ENCODE measurements at places on chromosomes 6 and 20.

DNA sequence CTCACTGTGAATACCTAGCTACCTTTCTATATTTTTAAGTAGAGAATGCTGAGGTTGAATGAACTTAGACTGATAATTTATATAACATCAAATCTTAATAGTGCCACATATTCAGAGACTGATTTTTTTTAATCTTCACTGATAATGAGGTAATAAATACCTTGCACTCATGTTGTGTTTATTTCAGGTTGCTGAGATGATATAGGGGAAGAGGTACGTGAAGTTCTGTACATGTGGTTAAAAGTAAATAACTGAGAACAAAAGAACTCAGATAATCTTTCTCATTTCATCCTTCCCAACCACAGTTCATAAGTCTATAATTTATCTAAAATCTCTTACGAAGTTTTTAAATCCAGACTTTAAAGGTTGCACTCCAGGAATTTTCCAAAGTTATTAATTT is 6.4 kb downstream of the NHSL1 start:
- no peak for DNase-seq

GRCh38 chr6:164252948-164253347 is 838.4 kb downstream of the QKI start:
- DNase-seq = no peak

DNA sequence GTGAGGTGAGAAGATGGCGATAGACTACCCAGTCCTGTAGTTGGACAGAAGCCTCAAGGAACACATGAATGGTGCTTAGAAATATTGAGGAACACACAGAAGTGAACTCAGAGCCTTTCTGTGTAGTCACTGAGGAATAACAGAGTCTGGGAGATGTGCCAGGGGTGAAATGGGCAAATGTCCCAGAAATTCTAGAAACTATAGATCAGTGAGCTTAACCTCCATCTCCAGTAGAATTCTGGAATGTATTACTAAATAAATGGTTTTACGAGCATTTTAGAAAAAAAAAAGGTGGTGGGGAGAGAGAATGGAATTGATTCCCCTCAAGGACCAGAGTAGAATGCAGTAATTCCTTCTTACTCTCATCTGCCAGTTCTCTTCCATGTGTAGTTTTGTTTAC is 380.0 kb downstream of the LMBRD1 start:
- peak; percentile 22 for DNase-seq

DNA sequence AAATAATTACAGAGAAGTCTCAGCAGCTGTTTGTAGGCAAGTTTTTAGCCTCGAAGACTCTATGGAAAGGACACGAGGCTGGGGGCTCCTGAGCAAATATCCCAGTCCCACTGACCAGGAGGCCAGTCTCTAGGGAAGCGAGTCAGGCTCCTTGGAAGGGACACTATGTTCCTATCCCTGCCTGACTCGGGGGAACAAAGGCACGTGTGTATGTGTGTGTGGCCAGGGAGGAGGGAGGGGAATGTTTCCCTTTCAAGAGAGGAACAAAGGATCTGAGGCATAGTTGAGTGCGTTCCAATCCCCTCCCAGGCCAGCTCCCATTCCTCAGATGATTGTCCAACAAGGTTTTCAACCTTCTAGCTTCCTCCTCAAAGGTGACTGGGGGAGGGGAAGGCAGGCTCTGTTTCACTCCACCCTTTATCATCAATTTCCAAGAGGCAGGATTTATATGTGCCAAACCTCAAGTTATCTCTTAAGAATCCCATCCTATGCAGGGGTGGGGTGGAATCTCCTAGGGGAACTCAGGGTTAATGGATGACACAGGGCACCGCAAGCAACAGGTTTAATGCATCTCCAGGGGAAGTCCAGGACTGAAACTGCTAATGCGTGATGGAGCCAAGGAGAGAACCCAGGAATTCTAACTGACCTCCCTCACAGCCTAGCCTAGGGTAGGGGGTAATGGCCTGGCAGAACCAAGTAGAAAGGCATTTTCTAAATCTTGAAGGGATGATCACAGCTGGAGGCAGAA is 9.9 kb downstream of the BCL2L1 start:
- DNase-seq = peak; percentile 46

DNA sequence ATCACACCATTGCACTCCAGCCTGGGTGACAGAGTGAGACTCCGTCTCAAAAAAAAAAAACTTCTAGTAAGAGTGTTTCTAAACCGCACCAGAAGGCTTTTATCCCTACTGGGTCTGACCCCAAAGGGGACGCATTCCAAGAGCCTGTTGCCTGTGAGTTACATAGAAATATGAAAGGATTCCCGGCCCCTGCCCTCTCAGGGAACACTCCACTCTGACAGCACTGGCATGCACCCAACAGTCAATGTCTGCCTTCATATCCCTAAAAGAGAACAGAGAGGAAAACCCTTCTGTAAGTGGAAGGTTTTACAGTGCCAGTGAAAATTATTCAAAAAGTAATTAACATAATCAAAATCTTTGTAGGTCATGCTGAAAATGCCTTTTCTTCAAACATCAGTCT is 117.1 kb upstream of the PTPRT start:
- no peak for DNase-seq

DNA sequence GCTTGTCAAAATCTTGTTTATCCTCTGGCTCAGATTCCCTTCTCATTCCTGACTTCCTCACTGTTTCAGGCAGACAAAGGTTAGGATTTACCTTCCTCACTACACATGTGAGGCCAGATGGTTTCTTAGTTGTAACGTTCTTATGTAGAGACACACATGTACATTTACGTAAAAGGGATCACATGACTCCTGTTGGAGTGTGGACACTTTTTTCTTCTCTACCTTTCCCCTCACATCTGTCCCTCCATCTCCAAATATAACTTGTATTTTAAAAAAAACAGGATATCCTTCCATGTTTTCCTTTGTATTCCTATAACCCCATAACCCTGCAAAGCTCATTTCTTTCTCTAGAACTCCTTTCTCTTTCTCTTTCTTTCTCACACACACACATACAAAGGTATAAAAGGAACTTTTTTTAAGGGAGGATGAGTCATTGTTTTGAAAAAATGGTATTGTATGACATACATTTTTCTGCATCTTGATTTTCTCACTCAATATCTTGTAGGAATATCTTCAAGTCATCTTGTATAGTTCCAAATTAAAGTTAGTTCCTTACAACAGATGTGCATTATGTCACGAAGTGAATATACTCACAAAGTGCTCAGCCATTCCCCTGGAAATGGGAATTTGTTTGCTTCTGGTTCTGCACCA is 78.2 kb upstream of the SULF2 start:
- no peak for DNase-seq

GRCh38 chr20:34941226-34941625 is 14.4 kb downstream of the GSS start:
- DNase-seq = no peak

GRCh38 chr6:79546186-79546585 is 9.0 kb upstream of the LCA5 start:
- DNase-seq = no peak

GRCh38 chr6:159098636-159099106 is 53.9 kb upstream of the TAGAP start:
- DNase-seq = no peak

GRCh38 chr6:157668713-157669112 is 154.3 kb upstream of the SNX9 start:
- no peak for DNase-seq

DNA sequence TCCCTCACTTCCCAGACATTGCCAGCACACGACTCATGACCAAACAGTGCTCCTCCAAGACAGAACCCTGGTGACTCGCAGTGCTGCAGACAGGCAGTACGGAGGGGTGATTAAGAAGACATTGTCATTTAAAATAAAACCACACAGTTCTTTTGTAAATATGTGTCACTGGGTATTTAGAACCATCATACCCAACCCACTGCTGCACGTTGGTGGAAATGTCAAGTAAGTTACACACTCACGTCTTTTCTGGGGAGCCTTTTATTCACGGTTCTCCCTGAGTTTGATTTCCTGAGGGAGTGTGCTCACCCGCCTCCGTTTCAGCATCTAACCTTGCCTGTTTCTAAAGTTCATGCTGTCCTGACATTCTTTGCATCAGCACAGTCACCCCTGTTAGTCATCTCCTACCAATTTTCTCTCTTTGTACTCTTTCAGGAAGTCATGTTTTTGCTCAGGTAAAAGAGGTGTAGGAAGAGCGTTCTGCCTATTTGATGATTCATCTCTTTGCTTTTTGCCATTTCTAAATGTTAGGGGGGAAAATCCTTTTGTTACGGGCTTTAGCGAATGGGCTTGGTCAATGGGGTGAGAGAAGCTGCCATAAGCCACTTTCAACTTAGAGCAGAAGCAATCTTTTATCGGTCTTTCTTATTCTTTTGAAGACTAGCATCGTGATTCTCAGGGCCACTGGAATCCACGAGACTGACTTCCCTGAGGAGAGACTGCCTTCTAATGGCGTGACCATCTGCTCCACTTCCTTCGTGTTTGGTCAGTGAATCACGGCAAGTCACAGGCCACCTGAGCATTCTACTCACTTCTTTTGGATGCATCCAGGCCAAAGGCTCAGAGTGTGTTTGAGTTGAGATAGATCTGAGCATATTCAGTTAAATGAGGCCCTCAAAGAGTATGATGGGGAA is 512.8 kb upstream of the JARID2 start:
- no peak for DNase-seq

DNA sequence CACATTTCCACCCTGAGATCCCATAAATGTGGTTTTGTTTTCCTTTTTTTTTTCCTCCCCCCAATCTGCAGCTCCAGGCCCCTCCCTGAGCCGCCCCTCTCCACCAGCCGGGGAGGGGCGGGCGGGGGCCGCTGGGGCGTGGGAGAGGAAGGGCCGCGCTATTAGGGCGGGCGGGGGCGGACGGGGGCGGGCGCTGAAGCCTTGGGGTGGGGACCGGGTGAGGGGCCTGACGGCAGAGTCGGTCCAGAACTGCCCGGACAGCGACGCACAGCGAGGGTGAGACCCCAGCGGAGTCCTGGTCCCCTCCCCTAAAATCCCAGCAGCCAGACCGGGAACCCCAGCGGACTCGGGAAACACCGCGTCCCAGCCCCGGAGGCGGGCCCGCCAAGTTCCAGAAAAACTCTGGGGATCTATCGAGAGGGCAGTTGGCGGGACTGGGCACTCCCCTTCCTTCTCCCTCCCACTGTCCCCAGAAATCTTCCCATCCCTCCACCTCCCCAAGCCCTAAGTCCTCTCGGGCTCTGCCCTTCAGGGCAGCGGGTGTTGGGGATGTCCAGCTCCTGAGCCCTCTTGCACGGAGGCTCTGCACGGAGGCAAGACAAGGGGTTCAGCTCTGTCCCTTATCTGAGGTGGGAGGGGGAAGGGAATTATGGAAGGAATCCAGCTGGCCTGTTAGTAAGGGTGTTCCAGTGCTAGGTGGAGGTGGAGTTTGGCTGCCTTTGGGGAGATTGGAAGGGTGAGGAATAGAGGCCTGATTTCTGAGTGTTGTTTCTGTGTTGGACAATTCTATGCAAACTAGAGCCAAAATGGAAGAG is at the start of gene PRICKLE4:
Gene PRICKLE4 (plus strand): TSS at position 232 of the 815 bp plus-strand sequence. CDS start 2,692 bp downstream, outside the sequence.
- DNase-seq = peak; percentile 50

DNA sequence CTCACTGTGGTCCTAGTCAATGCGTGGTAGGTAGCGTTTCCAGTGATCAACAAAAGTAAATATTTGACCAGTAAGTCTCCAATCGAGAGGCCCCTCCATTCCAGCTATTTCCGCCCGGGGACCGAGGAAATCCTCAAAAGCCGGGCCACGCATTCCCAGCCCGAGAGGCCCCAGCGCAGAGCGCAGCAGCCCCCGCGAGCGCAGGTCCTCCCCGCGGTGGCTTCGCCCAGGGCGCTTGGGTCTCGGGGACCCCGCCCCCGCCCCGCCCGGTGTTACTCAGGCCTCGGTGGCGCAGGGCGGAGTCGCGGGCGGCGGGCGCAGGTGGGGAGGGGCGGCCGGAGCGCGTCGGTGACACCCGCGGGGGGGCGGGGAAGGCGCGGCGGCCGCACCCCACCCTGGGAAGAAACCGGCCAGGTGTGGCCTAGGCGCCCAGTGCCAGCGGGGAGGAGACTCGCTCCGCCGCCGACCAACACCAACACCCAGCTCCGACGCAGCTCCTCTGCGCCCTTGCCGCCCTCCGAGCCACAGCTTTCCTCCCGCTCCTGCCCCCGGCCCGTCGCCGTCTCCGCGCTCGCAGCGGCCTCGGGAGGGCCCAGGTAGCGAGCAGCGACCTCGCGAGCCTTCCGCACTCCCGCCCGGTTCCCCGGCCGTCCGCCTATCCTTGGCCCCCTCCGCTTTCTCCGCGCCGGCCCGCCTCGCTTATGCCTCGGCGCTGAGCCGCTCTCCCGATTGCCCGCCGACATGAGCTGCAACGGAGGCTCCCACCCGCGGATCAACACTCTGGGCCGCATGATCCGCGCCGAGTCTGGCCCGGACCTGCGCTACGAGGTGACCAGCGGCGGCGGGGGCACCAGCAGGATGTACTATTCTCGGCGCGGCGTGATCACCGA is at the start of gene DSP:
Gene DSP (plus strand): TSS at position 497 of the 890 bp plus-strand sequence. CDS start 245 bp downstream, at position 742.
- DNase-seq = peak; percentile 75

DNA sequence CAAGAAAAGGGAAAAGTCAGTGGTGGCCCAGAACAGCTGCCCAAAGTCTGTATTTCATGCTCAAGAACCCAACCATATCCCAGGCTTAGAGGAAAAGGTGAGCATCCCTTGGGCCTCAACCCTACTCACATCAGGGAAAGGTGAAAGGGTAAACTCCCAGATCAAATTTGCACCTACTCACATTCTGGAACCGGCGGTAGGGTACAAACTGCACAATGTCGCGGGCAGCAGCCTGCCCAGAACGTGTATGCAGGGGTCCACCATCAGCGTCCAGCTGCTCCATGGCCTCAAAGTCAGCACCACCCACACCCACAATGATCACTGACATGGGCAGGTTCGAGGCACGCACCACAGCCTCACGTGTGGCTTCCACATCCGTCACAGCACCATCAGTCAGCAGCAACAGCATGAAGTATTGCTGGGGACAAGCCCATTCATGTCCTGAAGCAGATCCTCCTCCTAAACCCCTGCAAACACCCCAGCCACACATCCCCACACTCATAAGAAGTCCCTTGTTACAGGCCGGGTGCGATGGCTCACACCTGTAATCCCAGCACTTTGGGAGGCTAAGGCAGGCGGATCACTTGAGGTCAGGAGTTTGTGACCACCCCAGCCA is 10.9 kb downstream of the SPAG4 start:
- no peak for DNase-seq

- no peak for DNase-seq
Measured at GRCh38 chr20:41696428-41696827, 78.3 kb upstream of the CHD6 start.

GRCh38 chr20:4329232-4329631 is 313.9 kb upstream of the RNF24 start:
- no peak for DNase-seq

- DNase-seq = peak; percentile 53
Measured at GRCh38 chr6:16441262-16441661, 202.9 kb downstream of the GMPR start.

DNA sequence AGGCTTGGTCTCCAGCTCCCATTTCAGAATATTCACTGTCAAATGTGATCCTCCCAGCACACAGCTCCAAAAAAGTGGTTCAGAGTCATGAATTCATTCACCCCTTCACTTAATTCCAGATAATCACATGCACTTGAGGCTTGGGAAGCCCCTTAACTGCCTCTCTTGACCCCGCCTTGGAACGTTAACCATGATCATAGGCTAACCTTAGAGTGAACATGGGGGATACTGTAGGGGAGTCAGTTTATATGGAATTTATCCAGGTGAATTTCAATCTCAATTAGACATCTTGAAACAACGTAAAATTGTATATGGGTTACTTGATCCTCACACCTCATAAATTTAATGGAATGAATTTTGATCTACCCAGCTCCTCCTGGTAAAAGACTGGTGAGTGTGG is 346.8 kb upstream of the ARID1B start:
- DNase-seq = no peak

GRCh38 chr6:11615214-11615602 is 77.7 kb downstream of the TMEM170B start:
- no peak for DNase-seq
